ENCODE measurements at places on chromosomes 12 and 14.

- DNase-seq, result no peak
Observed at GRCh38 chr14:88563845-88564244, 1.0 kb downstream of the ZC3H14 start.

DNA sequence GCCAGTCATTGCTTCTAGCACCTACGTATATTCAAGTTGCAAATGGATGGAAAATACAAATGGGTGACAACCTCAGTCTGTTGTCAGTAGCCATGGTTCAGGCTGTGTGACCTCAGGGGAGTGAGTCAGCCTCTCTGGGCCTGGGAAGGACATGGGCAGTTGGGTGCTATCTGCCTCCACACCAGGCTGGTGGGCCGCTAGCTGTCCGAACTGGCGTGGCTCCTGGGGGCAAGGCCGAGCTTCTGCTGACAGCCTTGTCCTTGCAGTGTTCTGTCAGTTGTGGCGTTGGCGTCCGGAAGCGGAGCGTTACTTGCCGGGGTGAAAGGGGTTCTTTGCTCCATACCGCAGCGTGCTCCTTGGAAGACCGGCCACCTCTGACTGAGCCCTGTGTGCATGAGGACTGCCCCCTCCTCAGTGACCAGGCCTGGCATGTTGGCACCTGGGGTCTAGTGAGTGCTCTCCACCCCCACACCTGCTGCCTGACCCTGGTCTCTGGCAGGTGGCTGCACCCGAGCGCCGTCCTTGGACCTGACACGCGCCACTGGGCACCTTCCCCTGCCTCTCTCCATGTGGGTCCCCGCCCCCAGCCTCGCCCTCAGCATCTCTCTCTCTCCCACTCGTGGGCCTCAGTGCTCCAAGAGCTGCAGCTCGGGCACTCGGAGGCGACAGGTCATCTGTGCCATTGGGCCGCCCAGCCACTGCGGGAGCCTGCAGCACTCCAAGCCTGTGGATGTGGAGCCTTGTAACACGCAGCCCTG lies 17.1 kb downstream of the PAPLN start:
- DNase-seq, result no peak

GRCh38 chr12:80868576-80868975 lies 69.2 kb downstream of the LIN7A start:
- no peak for DNase-seq

- DNase-seq, result no peak
Observed at GRCh38 chr12:68673788-68674187, 13.0 kb upstream of the NUP107 start.

DNA sequence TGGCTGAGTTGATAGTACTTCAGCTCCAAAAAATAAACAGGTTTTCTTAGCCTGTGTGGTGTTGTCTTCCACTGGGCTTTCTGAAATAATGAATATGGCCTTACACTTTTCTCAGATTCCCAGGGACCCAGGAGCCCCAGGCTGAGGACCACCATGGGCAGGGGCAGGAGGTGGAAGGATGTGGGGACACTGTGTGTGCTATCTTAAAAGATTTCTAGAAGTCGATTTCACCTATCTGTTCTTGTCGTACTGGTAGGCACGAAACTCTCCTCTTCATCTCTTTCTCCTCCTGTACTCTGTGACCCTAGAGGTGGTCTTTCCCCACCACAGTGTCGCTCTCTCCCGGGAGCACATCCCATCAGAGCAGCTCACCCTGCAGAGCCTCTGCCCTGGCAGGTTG lies 107.7 kb upstream of the FKBP4 start:
- no peak for DNase-seq

DNA sequence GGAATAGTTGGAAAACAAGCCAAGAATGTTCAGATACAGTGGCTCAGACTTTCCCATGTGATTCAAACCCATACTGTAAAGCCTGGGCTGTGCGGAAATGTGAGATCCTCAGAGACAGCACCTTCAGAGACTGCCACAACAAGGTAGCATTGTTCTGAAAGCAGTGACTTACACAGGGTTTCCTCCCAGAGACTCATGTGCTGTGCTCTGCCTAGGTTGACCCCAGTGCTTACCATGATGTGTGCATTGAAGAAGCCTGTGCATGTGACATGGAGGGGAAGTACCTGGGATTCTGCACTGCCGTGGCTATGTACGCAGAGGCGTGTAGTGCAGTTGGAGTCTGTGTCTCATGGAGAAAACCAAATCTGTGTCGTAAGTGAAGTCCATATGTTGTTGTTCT lies 219.4 kb downstream of the LRRK2 start:
- DNase-seq, result no peak

- DNase-seq, result no peak
Observed at GRCh38 chr12:10621278-10621677, 7.9 kb upstream of the MAGOHB start.

- DNase-seq, result no peak
Observed at GRCh38 chr12:31250179-31250578, 75.8 kb downstream of the SINHCAF start.

GRCh38 chr14:91145391-91146160 lies 31.7 kb downstream of the DGLUCY start:
- no peak for DNase-seq

DNA sequence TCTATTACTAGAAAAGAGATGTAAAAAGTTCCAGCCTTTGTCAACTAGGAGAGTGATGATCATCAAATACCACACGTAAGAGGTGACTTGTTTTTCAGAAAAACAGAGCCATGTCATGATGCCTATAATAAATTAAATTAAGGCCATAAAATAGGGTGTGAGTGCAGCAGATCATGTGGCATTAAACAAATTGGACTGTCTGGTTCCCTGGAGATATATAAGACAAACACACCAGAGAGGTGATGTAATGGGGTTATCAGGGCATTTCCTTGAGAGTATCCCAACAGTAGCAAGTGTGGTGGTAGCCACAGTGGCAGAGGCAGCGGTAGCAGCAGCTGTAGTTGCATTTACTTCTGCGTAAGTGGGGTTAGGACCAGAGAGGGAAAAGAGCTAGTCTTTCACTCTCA lies 14.6 kb upstream of the GALNT6 start:
- DNase-seq, result no peak

Measured in right lung (tissue), 10 donors.